ENCODE measurements at places on chromosomes 4 and X.

- DNase-seq: peak; percentile 32
Observed at GRCh38 chrX:105821471-105822121, 743 bp upstream of the NRK start.

- no peak for DNase-seq
Observed at GRCh38 chrX:30196322-30196721, 19.0 kb upstream of the MAGEB2 start.

DNA sequence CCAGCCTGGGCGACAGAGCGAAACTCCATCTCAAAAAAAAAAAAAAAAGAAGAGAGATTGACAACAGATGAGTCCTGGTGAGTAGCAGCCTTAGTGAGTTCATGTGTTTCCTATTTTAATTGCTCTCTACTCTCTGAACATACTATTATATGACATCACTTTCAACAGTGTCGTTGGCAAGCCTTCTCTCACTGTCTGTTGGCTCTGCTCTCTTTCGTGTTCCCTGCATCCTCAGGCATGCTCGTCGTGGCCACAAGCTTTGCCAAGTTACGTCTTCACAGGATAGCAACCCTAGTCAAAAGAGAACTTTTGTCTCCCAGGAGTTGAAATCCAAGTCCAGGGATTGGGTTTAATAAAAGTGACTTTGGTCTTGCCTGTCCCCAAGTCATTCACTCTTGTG lies 117.1 kb upstream of the EGFL6 start:
- DNase-seq: no peak

DNA sequence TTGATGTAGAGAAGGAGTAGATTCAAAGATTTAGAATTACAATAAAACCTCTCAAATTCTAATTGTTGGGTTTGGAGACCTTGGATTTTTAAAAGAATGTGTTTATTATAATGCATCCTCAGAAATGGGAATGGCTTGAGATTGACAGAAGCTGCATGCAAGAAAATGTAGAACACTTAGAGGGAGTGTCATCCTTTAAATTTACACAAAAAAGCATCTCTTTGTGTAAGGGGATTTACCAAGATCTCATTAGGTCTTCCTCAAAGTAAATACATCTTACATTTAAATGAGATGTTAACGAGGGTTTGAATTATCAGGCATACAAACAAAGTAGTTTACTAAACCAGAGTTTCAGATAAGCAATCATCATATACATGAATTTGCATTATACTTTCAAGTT lies 615.0 kb downstream of the FAM133A start:
- no peak for DNase-seq

GRCh38 chrX:153446950-153447580 lies 1.2 kb upstream of the TREX2 start:
- peak; percentile 51 for DNase-seq

- DNase-seq: no peak
Observed at GRCh38 chr4:126526335-126526734, 1106.4 kb upstream of the INTU start.

GRCh38 chrX:14798805-14799397 lies 74.0 kb downstream of the FANCB start:
- DNase-seq: no peak

GRCh38 chrX:120514236-120514635 lies 45.1 kb upstream of the LAMP2 start:
- DNase-seq: no peak

DNA sequence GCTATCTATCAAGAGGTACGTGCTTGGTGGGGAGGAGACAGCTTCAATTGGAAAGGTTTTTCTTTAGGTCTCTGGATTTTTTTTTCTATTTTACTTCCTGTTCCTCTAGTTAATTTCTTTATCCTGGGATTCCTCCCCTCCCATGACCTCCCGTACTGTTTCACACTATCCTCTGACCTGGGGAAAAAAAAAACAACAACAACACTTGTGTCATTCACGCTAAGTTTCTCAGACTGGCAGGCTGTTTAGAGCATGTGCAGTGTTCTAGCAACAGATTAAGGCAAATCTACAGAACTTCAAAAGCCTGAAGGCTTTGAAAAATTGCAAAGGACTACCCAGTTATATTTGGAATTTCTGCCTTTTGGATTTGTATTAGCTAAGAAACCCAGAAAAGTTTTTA lies 358.4 kb downstream of the ARHGAP24 start:
- DNase-seq: no peak

- peak; percentile 95 for DNase-seq
Observed at GRCh38 chr4:7761720-7762119, 177.9 kb downstream of the AFAP1 start.

DNA sequence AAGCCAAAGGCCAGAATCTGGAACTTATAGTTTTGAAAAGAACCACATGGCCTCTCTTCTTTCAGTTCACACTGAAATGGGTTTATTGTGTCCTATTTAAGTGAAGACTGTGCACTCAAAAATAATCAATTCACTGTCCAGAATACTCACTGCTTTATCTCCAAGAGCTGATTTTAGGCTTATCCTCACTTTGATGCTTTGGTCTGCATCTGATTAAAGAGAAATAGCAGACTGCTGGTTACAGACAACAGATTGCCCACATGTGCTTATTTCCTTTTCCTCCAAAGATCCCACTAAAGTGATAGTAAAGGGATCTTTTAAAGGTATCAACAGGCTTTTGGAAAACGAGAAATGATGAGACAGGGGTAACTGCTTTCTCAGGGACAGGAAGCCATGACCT lies 30.6 kb downstream of the ACE2 start:
- DNase-seq: no peak

GRCh38 chr4:107069049-107069448 lies 32.9 kb upstream of the DKK2 start:
- DNase-seq: no peak

DNA sequence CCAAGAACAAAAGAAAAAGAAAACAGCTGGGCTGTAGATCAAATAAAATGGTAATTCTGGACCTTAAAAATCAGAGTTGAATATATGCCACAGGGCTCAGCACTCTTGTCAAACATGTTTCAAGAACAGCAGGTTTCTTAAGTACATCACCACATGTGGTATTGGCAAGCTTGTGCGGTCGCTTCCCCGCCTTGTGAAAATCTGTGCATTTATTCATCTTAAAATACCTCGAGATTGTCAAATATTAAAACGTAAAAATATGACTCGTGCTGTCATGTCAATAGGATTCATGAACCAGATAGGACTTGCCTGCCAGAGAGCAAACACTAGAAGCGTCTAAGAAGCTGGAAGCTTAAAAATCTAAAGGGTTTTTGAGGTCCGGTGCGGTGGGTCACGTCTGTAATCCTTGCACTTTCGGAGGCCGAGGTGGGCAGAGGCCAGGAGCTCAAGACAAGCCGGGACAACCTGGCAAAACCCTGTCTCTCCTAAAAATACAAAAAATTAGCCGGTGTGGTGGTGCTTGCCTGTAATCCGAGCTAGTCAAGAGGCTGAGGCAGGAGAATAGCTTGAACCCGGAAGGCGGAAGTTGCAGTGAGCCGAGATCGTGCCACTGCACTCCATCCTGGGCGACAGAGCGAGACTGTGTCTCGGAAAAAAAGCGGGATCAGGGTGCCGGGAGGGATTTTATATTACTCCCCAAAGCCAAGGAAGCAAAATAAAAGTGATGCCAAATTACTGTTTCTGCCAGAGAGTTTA lies 40.2 kb upstream of the TMEM154 start:
- no peak for DNase-seq

DNA sequence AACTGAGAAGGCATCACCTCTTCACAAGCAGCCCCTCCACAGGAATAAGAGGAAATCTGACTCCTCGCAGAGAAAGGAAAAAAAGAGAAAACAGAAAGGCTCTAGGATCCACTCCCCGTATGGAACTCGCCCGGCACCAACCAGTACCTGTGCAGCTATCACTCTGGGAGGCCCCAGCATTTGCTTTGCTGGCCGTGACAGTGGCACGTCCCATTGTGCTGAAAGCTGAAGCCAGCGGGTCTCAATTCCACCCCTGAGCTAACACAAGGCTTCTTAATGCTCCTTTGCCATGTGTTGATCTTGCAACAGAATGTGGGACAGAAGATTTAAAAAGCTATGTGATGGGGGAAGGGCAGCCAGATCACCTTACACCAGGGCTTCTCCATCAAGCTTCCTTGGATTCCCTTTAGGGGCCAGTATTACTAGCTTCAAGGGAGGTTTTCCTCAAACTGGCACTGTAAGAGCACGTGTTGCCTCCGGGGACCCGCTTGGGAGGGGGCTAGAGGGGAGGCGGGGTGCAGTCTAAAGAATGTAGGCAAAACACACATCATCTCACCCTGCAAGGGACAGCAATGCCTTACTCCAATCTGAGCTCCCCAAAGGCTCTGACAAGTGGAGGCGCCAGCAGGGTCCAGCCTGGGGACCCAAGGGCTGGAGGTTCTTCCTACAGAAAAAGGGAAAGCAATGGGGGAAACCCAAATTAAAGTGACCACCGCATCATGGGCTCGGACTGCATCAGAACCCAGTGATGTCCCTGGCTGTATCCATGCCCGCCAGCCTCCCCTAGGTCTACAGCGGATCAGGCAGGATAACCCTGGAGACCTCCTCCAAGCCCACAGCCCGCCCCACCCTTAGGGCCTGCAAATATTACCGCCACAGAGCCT lies 1.2 kb downstream of the USP46 start:
- DNase-seq: peak; percentile 50

- no peak for DNase-seq
Observed at GRCh38 chrX:70769659-70770227, 138.8 kb downstream of the TEX11 start.

GRCh38 chrX:151458824-151459223 lies 61.8 kb downstream of the VMA21 start:
- no peak for DNase-seq

- DNase-seq: no peak
Observed at GRCh38 chrX:115563633-115564162, 2.7 kb downstream of the PLS3 start.

- no peak for DNase-seq
Observed at GRCh38 chrX:139484591-139484990, 45.9 kb upstream of the F9 start.

- no peak for DNase-seq
Observed at GRCh38 chr4:47530801-47531200, 45.7 kb downstream of the ATP10D start.

GRCh38 chr4:66628146-66628545 lies 917.2 kb downstream of the CENPC start:
- DNase-seq: no peak

- DNase-seq: no peak
Observed at GRCh38 chr4:130850019-130850524, 1754.1 kb downstream of the C4orf33 start.

- peak; percentile 25 for DNase-seq
Observed at GRCh38 chr4:157824021-157824420, 348.8 kb downstream of the GASK1B start.

- no peak for DNase-seq
Observed at GRCh38 chrX:20718592-20719380, 452.1 kb upstream of the RPS6KA3 start.

- no peak for DNase-seq
Observed at GRCh38 chr4:180674619-180675358, 1568.4 kb upstream of the TENM3 start.

DNA sequence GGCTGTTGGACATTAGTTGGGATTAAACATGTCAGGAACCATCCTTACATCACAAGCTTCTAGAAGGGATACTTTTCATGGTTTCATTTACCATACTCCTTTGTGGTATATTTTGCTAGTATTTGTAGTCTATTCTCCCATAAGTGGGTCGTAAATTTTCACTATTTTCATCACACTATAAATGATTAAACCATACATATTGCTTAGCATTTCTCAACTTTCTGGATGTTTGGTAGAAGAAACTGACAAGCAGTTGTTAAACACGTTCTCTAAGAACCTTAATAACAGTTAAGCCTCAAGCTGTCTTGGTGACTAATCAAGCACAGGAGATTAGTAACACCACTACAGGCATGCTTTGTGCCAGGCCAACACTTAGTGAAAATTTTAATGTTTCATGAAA lies 375.5 kb downstream of the NAF1 start:
- DNase-seq: no peak

DNA sequence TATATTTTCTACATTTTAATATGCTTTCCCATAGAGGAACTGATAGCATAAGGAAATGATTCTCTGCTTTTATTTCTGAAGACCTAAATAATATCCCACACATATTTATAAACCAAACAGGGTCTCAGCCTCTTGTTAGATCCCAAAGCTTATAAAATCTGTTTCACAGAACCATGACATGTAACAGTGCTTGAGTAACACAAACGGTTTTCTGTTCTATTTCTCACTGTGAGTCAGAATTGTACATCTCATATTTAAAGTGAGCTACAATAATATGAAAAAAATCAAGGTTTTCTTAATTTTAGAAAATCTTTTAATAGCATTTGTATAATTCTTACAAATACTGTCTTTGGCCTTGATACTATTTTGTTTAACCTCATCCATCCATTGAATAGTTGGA lies 51.2 kb downstream of the NR3C2 start:
- DNase-seq: no peak

GRCh38 chr4:176492646-176493302 lies 173.0 kb downstream of the SPCS3 start:
- no peak for DNase-seq

DNA sequence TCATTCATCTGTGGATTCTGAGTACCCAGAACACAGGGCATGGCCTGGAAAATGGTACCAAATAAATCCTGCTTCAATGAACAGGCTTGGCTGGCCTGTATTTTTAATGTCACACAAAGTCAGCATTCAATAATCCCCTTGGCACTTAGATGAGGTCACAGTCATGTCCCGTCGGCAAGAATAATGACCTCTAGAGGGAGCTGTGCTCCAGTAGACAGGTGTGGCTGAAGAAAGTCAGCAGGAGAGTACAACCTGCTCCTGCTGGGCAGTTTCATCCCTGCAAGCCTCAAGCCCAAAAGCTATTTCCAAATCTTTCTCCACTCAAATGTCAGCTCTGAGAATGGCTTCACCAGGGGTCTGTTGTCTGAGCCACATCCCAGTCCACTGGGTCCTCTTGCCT lies 404.0 kb upstream of the F9 start:
- DNase-seq: no peak

DNA sequence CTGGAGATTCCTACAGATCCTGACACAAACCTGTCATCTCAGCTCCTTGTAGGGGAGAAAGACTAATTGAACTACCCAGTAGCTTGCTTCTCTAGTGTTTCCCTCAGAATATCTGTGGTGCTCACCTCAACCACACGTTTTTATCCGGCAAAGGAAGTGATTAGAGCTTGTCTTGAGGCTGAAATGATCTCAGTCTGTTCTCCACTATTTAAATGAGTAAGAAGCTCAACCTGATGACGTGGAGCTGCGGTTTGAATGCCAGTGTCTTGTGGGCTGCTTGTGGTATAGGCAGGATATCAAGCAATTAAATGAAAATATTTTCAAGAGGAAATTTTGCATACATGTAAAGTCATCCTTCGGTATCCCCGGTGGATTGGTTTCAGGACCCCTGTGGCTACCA lies 270.2 kb downstream of the TLL1 start:
- no peak for DNase-seq

DNA sequence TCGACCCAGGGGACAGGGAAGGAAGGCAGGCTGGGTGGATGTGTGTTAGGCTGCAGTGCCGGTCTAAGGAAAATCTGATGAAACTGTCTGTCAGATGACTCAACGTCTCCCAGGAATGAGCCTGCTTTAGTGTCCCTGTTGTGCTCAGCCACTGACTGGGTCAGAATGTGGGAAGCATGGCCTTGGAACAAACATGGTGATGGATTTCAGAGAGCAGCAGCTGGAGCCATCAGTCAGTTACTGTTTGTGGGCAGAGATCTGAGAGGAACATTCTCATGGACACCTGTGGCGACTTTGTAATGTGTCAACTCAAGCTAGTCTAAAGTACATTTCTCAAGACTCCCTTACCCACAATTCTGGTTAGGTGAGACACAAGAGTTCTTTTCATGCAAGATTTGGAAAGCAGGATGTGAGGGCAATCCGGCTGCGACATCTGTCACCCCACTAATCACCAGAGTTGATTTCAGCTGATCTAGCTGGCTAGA lies 63.2 kb downstream of the ANAPC10 start:
- no peak for DNase-seq
